Activated CD4-positive, alpha-beta T cell treated with anti-CD3 and anti-CD28 coated beads for 1 hour (primary cell): ENCODE measurements at places on chromosomes 16 and 17.

DNA sequence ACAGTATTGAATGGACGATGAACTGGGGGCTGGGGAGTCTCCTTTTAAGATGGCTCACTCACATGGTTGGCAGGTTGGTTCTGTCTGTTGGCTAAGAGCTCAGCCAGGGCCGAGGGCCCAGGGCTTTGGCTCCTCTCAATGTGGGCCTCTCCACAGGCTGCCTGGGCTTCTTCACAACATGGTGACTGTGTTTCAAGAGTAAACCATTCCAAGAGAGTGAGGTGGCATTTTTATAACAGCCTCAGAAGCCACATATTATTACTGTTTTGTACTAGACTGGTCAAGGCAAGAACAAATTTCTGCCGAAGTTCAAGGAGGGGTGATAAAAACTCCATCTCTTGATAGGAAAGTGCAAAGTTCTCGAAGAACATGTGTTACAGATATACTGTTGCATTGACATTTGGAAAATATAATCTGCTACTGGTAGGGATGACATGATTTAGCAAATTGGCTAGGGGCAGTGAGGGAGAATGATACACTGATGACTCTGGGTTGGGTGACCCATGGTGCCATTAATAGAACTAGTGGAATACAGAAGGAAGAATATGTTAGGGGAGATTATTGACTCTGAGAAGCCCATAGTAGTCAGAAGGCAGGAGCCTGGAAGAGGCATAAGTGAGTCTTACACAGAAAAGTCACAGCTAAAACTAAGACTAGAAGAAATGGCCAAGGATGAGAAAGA is 13.7 kb downstream of the KRABD2 start:
- DNase-seq: no peak

GRCh38 chr17:28949185-28950016 is 1.9 kb downstream of the PHF12 start:
- peak; percentile 32 for DNase-seq

GRCh38 chr17:59972778-59973177 is 8.2 kb upstream of the RNFT1 start:
- DNase-seq: no peak

- DNase-seq: no peak
Measured at GRCh38 chr17:57309479-57309878, 53.2 kb downstream of the MSI2 start.

- no peak for DNase-seq
Measured at GRCh38 chr16:81551151-81551808, 106.7 kb downstream of the CMIP start.

- DNase-seq: no peak
Measured at GRCh38 chr16:87143661-87144121, 173.5 kb downstream of the C16orf95 start.

GRCh38 chr16:3295209-3295608 is 10.0 kb downstream of the TIGD7 start:
- no peak for DNase-seq

DNA sequence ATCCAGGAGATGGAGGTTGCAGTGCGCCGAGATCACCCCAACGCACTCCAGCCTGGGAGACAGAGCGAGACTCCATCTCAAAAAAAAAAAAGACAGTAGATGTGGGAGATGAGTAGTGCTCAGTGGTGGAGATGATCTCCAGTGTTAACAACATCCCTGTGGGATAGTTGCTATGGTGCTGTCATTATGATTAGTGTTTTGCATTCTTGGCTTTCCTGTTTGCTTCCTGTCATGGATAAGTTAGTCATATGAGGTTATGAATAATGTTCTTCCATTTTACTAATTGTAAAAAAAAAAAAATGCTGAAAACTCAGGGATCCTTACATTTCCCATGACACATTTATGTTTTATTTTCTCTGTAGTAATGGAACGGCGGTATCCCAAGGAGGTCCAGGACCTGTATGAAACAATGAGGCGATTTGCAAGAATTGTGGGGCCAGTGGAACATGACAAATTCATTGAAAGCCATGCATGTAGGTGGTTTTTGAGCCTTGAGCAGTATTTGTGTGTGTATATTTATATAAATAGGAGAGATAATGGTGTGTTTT is 24.5 kb upstream of the DUSP14 start:
- no peak for DNase-seq

DNA sequence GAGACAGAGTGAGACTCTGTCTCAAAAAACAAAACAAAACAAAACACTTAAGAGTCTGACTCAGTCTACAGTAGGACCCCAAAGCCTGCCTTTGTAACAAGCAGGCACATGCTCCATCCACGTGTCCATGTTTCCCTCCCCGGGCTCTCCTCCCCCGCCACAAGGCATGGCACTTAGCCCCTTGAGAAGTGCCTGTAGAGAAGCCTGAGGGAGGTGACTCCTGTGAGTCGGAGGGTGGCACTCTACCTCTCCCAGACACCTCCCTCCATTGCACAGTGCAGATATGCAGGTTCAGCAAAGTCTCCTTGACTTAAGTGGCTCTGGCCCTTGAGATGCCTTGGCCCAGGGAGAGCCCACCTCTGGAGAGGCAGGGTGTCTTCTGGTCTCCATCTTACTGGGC is 6.8 kb downstream of the FHOD1 start:
- DNase-seq: no peak

GRCh38 chr17:30344283-30345088 is 10.6 kb upstream of the TMIGD1 start:
- no peak for DNase-seq

DNA sequence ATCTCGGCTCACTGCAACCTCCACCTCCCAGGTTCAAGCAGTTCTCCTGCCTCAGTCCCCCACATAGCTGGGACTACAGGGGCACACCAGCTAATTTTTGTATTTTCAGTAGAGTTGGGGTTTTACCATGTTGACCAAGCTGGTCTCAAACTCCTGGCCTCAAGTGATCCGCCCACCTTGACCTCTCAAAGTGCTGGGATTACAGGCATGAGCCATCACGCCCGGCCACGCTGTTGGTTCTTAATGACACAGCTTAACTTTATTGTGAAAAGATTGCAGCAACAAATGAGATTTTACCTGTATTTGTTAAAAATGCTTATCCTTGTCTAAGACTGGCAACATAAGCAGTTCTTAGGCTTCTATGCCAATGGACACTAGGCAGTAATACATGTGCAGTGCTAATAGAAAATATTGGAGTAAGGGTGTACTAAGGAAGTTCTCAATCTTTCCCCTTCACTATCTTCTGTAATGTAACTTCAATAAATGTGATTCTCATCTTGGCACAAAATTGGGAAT is 2.9 kb downstream of the UBB start:
- no peak for DNase-seq

DNA sequence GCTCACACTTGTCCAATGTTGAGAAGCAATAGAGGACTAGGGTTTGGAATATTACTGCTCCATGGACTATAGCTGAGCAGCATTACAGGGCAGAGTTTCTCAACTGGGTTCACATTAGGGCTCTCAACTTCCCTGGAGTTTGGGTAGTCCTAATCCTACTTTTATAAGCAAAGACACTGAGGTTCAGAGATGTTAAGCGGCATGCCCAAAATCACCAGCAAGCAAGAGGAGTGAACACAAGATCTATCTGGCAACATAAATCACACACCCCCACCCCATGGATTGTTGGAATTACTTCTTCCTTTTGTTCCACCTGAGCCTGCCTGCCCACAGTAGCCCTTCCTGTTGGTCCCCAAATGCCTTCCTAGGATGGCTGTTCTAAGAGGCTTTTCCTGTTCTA is 5.2 kb downstream of the TSNAXIP1 start:
- DNase-seq: no peak

DNA sequence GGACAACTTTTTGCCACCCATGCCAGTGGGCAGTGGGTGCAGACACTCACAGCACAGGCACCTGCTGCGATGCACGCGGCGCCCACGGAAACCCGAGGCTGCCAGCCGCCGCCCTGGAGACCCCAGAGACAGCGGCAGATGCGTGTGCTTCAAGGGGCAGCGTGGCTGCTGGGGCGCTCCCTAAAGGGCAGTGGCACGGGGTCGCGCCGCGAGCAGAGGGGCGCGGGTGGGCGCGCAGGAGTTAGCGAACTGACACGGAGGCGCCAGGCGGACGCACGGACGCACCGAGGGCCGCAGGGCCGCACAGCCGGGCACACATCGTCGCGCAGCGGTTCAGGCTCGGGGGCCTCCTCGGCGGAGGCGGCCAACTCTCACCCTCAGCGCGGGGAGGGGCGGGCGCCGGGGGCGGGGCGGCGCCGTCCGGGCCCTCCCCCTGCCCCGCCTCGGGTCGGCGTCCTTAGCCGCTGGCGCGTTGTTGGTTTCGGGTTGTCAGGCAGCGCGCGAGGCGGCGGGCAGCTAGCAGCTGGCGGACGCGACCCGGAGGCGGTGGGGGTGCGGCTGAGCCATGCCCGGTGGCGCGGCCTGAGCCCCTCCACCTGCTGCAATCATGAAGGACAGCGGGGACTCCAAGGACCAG is at the start of gene KIF19:
KIF19 (plus strand) TSS at position 484 of the 637 bp plus-strand sequence; CDS start at position 608, 124 bp downstream.
- DNase-seq: peak; percentile 26

GRCh38 chr17:2931876-2932275 is 131.5 kb downstream of the OR1D5 start:
- DNase-seq: no peak

- no peak for DNase-seq
Measured at GRCh38 chr16:29837841-29838240, 17.6 kb downstream of the MVP start.

DNA sequence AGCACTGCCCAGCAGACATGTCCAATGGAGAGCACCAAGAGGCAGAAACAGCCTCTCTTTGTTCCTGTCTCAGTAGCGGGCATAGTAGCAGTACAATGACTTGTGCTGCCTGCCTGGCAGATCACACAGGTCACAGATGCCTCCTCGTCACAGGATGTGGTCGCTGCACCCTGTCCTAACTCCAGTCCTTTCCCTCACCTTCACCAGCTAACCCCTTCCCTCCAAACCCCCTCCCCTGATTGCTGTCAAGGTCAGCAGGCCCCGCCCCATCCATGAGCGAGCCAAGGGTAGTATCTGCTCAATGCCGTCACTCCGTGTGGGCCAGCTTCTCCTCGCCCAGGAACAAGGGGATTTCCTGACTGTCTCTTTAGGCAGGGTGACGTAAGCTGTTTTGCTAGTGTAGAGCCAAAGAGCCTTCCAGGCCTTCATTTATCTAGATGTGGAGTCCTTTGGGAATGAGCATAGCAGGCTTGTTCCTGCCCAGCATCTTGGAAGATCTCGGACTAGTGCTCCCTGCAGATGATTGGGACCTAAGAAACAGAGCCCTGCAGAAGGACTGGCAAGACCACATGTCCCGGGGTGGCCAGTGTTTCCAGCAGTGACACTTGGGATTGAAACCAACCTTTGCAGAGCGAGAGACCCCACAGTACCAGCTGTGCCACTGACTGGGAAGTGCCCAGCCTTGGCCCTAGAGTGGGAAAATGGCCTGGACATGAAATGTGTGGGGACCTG is 75.9 kb upstream of the TNRC6C start:
- DNase-seq: peak; percentile 66

GRCh38 chr16:85326794-85327181 is 214.5 kb upstream of the CIBAR2 start:
- DNase-seq: no peak

DNA sequence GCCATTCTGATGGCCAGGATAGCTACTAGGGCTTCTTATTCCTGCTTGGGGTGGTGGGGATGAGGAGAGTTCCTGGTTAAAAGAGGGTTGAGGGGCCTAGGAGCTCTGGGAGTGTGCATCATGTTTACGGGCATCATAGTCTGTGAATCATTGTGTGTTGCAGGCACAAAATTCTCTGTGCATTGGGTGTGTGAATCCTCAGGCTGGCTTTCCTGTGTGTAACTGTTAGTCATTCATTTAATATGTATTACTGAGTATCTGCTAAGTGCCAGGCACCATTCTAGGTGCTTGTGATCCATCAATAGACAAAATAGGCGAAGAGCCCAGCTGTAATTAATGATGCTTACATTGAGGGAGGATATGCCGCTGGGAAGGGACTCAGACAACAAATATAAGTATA is 5.8 kb downstream of the PPY start:
- DNase-seq: no peak

- DNase-seq: no peak
Measured at GRCh38 chr16:84817613-84818012, 2.2 kb upstream of the CRISPLD2 start.

- DNase-seq: no peak
Measured at GRCh38 chr16:1993731-1994131, 4.0 kb downstream of the SYNGR3 start.

DNA sequence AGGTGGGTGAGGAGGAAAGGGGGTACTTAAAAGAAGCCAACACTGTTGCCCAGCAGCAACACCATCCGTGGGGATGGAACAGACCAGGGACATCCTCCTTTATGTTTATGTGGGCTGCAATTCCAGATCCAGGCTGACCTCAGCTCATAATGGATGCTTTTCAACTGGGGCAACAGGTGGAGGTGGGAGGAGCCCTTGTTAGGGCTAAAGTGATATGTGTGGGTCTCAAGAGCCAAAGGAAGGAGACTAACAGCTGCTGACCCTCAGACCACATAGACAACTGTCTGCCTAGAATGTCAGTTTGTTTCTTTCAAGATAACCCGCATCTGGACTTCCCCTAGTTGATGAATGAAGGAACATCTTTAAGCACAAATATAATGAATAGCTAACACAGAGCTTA is 2.0 kb upstream of the INPP5K start:
- DNase-seq: no peak

DNA sequence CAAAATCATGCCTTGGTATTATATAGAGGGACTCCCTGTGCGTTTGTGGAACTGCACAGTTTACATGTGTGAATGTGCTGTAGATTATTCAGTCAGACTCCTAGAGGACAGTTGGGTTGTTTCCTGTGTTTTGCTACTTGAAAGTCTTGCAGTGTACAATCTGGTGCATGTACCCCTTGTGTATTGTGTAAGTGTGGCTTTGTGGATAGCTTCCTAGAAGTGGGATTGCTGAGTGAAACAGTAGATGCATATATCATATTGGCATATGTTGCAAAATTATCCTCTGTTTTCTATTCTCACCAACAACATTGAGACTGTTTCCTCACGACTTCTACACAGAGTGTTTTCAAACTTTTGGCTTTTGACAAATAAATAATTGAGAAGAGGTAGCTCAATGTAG is 263.7 kb downstream of the MAP2K6 start:
- no peak for DNase-seq

- DNase-seq: no peak
Measured at GRCh38 chr16:89410794-89411309, 79.5 kb downstream of the ANKRD11 start.
